Activated naive CD4-positive, alpha-beta T cell treated with anti-CD3 and anti-CD28 coated beads, Interleukin-2, amount 50 U/mL, for 72 hours (primary cell): ENCODE measurements at places on chromosomes 6 and 20.

DNA sequence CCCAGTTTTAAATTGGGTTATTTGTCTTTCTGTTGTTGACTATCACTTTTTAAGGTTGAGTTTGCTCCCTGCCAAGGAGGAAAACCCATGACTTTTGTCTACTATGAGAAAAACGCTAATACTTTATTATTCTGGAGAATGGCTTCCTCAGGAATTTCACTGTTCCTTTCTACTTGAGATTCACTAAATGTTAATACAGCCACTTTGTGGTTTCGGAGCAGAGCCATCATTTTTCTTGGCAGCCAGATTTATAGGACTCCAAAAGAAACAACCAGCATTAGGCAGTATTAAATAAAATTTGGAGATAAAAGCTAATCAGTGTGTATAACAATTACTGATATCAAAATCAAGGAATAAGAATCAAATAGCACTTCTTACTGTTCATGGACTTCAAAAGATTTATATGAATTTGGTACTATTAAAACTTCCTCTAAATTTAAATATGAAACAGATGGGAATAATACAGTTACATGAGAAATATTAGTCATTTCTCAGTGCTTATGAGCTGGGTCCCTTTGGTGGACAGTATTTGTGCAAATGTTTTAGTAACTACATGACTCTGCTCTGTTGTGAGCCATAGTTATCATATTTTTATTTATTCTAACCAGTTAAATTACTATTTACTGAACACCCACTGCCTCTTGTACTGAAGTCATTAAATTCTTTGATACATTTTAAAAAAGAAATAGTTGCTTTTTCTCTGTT lies 64.1 kb upstream of the FBXO30 start:
- DNase-seq, result no peak

- no peak for DNase-seq
These were observed 142.5 kb downstream of the CD164 start for GRCh38 chr6:109239651-109240321.

DNA sequence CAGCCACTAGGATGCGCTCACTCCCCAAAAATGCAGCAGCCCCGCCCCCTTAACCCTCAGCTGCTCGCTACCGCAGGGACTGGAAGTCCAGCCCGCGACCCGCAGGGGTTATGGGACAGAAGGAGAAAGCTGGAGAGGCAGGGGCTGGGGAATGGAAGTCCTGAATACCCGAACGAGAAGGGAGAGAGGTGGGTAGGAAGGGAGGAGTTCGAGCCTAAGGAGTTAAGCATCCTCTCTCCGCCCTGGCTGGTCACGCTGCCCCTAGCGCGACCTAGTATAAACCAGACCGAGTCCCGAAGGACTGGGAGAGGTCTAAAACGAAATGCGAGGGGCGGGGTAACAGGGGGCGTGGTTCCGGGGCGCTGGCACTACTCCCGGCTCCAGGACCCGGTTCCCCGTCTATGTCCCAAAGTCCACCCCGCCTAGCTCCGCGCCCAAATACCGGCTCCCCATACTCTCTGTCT lies 448 bp upstream of the DDAH2 start:
- peak; percentile 76 for DNase-seq

DNA sequence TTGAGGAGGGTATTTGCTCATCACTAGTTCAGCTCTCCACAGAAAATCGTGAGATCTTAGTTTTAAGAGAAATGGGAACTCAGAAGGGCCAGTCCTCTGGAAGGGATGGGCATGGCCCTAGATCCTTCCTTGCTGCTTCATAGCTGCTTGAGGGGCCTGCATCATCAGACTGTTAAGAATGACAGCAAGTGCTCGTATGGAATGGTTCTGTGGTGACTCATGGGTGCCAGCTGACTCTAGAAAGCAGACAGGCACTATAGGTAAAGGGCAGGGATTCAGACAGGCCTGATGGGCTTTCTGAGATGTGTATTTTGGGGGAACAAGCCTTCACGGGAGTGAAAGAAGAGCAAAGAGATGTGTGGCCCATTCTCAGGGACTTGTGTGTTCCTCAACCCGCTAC lies 90.8 kb downstream of the MYLK4 start:
- no peak for DNase-seq

DNA sequence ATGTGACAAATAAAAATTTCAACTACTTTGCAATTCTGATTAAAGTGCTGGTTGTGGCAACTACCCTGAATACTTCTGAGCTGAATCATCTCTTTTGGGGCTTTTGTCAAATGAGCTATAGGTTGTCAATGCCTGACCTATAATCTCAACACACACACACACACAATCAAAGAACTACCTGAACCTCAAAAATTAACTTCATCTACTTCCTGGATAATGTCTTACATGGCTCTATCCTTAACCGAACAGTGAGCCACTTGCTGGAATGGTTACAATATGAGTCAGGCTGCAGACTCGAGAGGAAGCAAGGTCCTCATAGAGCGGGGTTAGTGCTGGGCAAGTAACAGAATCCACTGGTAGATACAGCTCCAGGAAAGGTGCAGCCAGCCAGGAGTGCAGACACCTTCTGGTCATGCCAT lies 70.6 kb upstream of the DST start:
- no peak for DNase-seq

- peak; percentile 68 for DNase-seq
These were observed 170.8 kb downstream of the BCAS1 start for GRCh38 chr20:53899351-53900167.

DNA sequence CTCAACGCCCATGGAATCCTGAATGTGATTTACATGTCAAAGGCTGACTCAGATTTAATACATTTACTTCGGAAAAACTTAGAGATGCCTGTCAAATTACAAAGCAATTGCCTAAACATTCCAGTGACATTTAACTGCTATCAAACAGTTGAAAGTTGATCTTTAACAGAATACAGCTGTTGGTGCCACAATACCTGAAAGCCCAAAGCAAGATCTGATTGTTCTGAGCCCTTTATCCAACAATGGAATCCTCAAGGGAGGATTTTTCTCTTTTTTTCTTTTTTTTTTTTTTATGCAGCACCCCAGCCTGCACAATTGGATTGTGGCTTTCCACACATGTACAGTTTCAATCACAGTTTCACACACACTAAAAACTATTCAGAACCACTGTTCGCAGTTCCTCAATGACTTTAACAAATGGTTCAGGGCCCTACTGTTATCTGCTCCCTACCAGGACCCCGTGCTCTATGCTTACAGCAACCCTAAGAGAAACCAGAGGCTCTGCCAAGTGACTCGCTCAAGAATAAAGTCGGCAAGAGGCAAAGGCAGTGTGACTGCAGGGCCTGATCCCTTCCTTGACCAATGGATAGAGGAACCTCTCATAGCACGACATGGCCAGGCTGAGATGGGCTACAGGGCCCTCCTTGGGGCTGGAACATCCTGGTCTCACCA lies 33.3 kb downstream of the EPB41L2 start:
- no peak for DNase-seq

- no peak for DNase-seq
These were observed 478.4 kb upstream of the SOX4 start for GRCh38 chr6:21115111-21115510.

- DNase-seq, result no peak
These were observed 19.7 kb upstream of the TAGAP start for GRCh38 chr6:159064477-159064876.

- peak; percentile 62 for DNase-seq
These were observed 62.3 kb downstream of the SNX9 start for GRCh38 chr6:157885211-157885788.

GRCh38 chr20:1267161-1267560 lies 1.1 kb downstream of the SNPH start:
- no peak for DNase-seq
